ENCODE measurements at places on chromosomes 6 and 20. TPM values are rescaled to one million over a fixed set of nuclear protein-coding genes. Genes with fewer than 3 reads are reported as not detected.

The GSTA1 gene
- total RNA-seq, result not detected

The CASS4 gene
- total RNA-seq, result 0.04 TPM

The FYN gene
- total RNA-seq, result 27.6 TPM

The OPN5 gene
- total RNA-seq, result not detected

The PDYN gene
- not detected for total RNA-seq

The POLR1C gene
- 69.7 TPM for total RNA-seq

The RSPH4A gene
- not detected for total RNA-seq

The REV3L gene
- total RNA-seq, result 13.9 TPM

The MCHR2 gene
- total RNA-seq, result not detected

The PRR18 gene
- total RNA-seq, result not detected

The CBFA2T2 gene
- total RNA-seq, result 9.7 TPM

The CALHM4 gene
- total RNA-seq, result not detected

The TAB2 gene
- 14.7 TPM for total RNA-seq

DNA sequence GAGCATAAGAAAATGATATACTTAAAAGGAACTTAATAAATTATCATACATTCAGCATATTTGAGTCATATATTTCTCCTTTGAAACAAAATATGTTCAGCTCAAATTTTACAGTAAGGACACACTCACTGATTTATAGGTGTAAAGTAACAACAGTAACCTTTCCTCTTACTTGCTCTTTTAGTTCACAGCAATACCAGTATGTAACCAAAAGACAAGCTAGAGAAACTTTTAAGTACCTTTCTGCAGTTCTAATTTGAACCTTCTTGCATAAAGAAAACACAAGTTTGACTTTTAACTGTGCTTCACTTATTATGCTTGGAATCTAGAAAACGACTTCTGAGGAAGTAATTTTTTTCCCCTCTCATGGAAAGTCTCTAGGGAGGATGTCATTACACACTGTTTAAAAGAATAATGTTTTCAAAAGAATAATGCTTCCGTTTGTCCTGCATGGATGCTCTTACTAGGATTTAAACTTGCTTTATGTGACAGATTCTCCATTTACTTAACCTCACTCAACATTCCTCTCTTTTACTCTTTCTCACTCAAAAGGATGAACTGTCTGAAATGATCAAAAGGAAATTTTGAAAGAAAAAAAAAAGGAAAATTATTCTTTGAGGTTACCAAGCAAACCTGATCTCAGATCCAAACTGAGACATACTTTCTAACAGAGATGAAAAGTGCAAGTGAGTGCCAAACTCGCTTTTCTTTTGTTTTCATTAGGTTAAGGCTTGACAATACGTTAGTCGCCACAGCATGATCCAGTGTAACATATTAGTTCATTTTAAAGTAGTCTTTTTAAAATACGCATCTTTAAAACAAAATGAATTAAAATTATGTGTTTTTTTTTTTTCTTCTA, 22.4 kb upstream of the CALHM6 start:
- no peak for DNase-seq

- no peak for DNase-seq
Measured at GRCh38 chr20:47183367-47183766, 173.1 kb downstream of the ZMYND8 start.

DNA sequence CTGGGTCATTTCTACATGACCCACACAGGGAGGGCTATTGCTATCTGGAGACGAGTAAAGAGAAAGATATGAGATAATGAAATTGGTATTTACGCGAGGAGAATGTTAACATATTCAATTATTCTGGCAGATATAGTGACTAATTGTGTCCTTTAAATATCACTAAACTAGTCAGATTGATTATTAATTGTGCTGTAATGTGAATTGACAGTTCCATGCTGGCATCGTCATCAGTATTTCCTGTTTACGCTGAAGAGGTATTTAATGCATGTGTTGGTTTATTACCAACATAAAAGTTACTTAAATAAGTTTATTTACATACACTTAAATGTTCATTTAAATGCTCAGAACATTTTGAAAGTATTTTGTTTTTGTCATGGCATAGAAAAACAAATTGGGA, 35.7 kb upstream of the OGFRL1 start:
- no peak for DNase-seq

DNA sequence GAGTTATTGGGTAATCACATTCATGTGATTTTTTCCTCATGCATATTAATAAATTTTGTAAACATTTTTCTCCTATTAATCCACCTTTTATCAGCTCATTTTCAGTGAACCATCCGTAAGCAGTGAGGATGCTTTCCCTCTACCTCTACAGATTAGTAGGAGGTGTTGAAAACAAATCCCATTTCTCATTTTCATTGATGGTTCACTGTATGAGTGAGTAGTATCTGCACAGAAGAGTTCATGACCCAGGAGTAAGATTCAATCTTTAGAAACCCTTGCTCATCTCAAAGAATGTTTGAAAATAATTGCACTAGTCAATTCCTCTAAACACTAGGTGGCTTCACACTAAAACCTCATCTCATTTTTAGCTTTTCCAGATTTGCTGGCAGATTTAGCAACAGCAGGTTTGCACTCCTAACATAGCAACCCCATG, 440.0 kb downstream of the HAO1 start:
- no peak for DNase-seq

- no peak for DNase-seq
Measured at GRCh38 chr6:72175916-72176315, 289.6 kb downstream of the RIMS1 start.

DNA sequence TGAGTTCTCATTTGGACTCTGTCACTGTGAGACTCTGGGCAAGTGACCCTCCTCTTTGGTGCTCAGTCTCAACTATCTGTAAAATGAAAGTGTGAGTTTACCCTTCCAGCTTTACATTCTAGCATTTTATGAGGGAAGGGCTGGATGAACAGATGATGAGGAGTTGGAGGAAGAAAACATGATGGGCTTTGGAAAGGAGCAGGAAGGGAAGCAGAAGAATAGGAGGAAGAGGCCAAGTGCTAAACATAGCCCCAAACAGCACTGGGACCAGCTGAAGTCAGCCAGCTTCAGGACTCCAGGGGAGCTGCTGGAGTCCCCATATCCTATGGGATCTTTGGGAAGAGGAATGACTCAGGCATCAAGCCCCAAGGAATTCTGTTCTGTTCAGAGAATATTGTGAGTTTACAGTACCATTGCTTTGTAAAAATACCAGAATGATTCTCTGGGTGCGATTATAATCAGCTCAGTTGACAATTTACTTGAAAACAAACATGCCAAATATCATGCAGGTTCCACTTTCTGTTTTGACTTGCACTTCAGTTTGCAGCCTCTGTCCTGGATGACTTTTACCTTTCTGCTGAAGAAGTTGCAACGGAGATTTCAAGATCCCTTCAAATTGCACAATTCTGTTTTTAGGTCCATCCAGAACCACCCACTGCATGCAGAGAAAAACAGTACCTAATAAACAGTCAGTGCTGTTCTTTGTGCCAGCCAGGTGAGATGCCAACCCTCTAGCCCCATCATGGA, 3.2 kb downstream of the CD40 start:
- no peak for DNase-seq

- DNase-seq, result peak; percentile 73
Measured at GRCh38 chr6:30818391-30818841, 65.9 kb upstream of the DDR1 start.

DNA sequence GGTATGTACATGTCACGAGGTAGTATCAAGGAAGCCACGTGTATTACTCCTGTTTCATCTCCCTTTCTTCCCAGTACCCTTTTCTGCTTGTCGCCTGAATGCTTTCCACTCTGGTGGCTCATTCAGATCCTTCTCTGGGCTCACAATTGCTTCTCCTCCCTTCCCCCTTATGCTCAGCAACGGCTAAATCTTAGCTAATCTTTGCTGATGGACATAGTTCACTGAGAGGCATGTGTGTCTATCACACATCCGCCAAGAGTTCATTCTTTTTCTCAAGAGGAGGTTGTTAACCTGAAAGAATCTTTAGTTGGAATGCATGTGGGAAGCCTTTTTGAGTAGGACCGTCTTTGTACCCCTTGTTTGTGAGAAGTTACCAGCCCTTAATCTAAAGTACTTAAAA, 25.8 kb upstream of the MROH8 start:
- DNase-seq, result no peak

DNA sequence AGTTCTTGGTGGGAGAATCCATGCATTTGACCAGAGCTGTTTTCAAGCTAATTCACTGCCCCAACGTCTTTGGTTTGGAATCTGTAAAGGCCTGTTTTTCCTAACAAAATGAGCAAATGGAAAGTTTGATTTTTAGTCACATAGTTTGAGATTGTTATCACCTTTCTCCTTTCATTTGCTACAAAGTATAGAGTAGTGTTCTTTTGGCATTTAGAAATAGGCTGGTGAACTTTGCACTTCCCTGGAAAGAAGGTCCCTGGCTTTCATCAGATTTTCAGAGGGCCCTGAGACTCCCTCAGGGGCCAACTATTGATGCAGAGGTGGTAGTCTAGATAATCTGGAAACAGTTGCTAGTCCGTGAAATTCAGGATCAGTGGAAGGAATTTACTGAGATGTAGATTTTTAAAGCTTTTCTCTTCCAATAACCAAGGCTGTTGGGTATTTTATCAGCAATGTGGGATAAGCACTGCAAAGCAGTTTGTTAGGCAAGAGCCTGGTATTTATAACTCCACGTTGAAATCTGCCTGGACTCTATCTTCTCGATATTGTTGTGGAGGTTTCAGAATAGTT, 1.7 kb downstream of the ARFGEF2 start:
- no peak for DNase-seq

GRCh38 chr6:161941565-161941964, 667.7 kb upstream of the AGPAT4 start:
- no peak for DNase-seq

- no peak for DNase-seq
Measured at GRCh38 chr6:4814212-4814611, 38.0 kb downstream of the CDYL start.

DNA sequence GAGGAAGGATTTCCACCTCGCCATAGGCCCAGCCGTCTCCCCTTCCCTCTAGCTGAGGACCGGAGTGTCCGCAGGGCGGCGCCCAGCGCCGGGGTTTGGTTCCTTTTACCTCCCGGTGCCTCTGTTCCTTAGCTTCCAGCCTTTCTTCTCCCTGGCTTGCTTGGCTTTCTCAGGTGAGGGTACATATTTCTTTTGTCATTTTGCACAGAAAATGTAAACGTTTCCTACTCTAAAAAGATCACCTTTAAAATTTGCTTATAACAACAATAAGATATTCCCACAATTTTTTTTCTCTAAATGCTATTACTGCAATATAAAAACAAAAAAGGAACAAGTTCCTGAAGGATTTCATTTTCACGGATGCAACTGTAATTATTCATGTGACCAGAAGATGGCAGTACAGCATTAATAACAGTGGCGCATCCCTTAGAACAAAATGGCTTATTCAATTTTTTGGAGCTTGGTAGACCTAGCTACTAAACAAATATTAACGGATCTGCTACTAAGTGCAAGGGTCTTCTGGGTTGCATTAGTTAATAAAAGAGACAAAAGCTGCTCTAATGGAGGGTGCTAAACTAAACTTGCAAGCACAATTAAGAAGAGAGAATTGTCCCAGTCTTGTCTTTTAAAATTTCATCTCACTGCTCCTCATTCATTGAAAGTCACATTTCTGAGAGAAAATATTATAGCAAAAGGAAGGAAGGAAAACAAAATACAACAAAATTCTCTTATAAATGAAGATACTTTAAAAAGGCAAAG, 172.9 kb downstream of the ADGRG6 start:
- peak; percentile 78 for DNase-seq

DNA sequence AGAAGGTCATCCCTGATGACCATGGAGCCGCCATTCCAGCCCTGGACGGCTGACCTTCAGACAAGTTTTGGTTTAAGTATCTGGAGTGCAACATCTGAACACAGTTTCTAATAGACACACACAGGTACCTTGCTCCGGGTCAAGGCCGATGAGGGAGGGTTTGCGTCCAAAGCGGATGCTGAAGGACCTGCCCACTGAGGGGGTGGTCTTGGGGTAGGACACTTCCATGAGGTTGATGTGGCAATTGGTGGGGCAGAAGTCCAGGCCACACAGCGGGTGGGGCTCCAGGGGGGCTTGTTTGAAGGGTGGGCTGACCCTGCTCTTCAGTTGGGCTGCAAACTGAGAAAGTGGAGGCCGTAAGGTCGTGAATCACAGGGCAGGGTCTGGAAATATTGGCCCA, 177.9 kb downstream of the PREX1 start:
- DNase-seq, result no peak

DNA sequence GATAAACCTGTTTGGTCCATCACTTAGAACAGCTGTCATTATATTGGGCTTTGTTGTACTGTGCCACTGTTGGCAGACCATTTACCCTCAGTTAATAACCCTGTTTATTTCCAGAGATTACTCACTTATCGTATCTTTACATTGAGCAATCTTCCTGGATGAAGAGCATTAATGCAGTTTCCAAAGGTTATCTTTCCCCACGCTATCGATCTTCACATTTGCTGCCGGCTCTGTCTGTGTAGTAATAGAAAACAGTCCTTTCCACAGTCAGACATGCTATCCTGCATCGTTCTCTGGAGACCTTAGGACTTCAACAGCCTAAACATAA, 27.4 kb downstream of the GHRH start:
- DNase-seq, result no peak

GRCh38 chr6:79813143-79813850, 134.1 kb downstream of the ELOVL4 start:
- no peak for DNase-seq

GRCh38 chr6:30325150-30325872, 1.4 kb upstream of the TRIM39 start:
- peak; percentile 61 for DNase-seq

GRCh38 chr20:5950271-5951031, at the start of the genes MCM8 and TRMT6:
Gene MCM8 (plus strand): TSS chr20:5950652. CDS start chr20:5952016, 1,364 bp downstream.
Gene TRMT6 (minus strand): TSS chr20:5950533. CDS start chr20:5950405, 128 bp downstream.
- peak; percentile 99 for DNase-seq

- DNase-seq, result no peak
Measured at GRCh38 chr6:169518451-169518850, 183.4 kb downstream of the WDR27 start.

DNA sequence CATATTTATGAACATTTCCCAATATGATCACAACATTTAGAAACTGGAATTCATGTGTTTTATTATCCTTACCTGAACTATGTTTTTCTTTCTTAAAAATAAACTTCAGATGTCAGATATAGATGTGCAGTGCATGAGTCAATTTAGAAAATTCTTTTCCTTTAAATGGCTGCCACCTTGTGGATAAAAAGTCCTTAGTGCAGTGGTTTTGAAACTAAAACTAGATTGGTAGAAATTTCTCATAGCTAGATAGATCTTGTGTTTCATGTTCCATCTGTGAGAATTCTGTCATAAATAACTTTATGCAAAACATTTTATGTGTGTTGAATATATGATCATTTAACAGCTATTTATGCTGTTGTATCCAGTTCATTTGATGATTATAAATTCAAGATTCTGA, 134.9 kb downstream of the KLHL32 start:
- peak; percentile 57 for DNase-seq

DNA sequence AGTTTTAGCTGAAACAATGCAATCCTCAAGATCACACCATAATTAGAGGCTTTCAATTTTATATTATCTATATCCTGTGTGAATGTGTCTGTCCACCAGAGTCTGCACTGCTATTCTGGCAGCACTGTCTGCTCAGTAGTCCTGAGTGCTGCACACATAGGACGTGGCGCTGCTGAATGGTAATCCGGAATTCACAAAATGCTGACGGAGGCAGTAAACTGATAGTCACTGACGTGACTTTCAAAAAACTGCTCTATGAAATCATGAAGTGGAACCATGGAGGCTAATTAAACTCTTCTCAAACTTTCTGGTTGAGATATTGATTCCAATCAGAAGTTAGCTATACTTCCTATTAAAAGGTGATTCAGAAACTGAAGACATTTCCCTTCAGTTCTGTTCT, 190.8 kb upstream of the NOX3 start:
- DNase-seq, result no peak

All from PC-3 (cell line).